ENCODE measurements at places on chromosomes 2 and 18.

GRCh38 chr2:227497158-227497557 lies 25.2 kb downstream of the AGFG1 start:
- DNase-seq, result no peak

DNA sequence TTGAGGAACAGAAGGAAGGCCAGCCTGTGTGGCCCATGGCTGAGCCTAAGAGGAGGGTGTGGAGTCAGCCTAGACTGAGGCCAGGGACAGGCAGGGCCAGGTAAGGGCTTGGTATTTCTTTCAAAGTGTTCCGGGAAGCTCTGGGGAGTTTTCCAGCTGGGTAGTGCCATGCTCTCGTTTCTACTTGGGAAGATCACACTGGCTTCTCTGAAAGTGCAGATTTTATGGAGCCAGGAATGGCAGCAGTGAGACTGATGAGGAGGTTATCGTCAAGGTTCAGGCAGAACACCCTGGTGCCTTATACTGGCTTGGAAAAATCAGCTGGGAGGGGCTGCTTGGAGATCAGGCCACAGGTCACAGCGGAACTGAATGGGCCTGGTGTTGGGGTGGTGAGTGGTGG lies 245.1 kb downstream of the SOX11 start:
- no peak for DNase-seq

- no peak for DNase-seq
Observed at GRCh38 chr18:79011300-79011870, 31.8 kb downstream of the SALL3 start.

GRCh38 chr2:28869494-28870145 lies 489 bp downstream of the TRMT61B start:
- DNase-seq, result no peak

- DNase-seq, result no peak
Observed at GRCh38 chr2:121532347-121532766, 1.7 kb downstream of the RNU4ATAC start.

DNA sequence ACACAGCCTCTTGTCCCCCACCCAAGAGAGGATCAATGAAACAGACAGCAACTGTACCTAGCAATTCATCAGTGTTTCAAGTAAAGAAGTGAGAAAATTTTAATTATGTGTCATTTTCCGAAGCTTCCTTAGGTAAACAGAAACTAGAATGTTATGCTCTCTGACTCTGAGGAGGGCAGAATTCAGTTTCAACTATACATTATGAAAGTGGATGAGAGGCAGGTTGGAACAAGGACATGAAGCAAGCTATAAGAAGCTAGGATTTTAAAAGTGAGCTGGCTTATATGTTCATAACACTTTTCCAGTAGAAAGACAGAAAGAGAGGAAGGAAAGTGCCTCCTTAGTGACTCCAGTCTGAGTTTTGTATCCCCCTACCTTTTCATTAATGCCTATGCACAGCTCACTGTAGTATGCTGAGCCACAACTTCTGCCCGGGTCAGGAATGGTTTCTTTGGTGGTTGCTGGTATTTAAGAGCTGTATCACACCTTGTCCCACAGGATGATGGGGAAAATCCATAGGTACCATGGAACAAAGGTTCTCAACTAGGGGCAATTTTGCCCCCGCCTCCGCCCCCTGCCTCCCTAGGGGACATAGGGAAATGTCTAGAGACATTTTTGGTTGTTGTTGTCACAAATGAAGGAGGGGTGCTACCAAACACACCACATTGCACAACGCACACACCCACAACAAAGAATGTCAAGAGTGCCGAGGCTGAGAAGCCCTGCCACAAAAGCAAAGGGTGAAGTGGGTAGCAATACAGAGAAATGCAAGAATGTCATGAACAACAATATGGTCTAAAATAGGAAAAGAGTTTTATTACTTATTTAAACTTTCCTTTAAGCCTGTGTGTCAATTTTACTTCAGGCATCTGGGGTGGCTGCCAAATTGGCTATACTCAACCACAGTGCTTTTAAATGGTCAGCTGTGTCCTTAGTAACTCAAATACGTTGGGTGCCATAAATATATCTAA lies 161.0 kb upstream of the ZFP36L2 start:
- peak; percentile 34 for DNase-seq

- DNase-seq, result no peak
Observed at GRCh38 chr2:127261804-127262406, 32.0 kb downstream of the ERCC3 start.

DNA sequence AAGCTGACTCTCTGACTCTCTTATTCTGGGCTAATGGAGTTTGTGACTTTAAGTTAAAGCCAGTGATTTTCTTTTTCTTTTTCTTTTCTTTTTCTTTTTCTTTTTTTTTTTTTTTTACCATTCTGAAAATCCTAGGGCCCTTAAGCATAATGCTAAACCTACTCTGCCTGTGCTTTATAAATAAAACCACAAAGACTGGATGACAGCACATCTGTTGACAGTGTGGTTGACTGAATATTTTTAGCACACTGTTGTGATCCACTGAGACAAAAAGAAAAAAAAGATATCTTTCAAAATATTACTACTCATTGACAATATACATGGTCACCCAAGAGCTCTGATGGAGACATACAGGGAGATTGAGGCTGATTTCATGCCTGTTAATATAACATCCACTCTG lies 121.6 kb downstream of the SNTG2 start:
- no peak for DNase-seq

DNA sequence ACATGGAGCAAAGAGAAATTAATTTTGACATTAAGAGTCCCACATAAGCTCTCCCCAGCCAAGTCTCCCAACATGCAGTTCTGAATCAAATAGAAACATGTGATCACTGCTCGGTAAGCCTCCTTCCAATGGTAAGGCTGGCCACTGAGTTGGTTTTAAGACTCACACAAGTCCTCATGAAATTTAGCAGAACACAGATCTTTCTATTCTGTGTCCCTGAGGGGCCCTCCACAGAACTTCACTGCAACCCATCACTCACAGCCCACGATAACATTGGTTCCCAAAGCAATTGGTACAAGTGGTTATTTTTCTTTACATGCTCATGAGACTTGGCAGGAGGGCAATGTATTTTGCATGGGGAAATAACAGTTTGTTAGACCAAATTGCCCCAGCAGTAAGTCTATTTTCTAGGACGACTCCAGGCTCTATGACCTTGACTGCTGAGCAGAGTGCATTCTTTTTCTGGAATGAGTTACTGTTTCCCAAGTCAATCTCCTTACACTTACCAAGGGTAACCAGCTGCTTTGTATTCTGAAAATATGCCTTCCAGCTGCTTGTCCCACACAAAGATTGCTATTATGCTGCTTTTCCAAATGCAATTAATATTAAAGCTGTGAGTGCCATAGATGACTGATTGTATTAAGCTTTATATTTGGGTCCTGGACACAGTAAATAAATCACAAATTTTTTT lies 142.3 kb upstream of the TANK start:
- DNase-seq, result no peak

- DNase-seq, result no peak
Observed at GRCh38 chr2:3427272-3427671, 47.8 kb downstream of the TRAPPC12 start.

GRCh38 chr2:107633580-107634147 lies 193.0 kb upstream of the RGPD4 start:
- peak; percentile 70 for DNase-seq

GRCh38 chr2:169790581-169790980 lies 8.1 kb upstream of the SSB start:
- no peak for DNase-seq

DNA sequence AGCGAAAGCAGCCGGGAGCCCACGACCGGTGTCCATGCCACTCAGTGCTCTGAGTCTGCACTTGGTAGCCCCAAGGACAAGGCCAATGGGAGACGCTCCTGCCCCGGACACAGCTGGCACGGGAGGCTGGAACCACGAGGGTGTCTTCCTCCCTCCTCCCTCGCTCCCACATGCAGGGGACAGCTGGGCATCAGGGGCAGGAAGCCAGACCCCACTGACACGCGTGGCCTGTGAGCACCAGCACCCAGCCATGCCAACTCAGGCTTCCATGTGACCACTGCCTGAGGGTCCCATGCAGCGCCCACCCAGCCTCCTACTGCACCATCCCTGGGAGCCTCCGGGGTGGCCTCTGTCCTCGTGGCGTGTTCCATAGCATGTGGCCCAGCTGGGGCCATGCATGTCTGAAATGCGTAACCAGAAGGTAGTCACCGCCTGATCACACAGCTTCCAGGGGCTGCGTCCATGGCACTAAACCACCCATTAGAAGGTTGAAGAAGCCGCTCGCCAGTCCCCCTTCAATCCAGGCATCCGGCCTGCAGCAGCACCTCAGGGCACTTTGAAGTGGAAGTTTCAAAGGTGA lies 323.2 kb upstream of the SALL3 start:
- DNase-seq, result no peak

DNA sequence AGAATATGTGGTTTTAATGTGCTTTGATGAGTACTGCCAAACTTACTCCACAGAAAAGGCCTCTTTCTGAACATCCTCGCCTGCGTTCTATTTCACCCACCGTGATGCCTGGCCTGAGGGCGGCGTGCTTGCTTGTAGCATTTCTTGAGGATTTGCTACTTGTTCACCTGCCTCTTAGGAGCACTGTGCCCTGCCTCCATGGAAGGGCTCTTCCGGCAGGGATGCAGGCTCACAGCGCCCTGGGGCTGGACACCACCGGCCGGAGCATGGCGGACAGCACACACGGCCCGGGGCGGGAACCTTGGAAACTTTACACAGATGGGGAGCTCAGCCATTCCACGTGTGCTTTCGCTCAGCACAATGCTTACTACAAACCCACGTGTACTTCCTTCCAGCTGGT lies 37.1 kb downstream of the ANO7 start:
- no peak for DNase-seq

GRCh38 chr18:26710470-26711096 lies 154.9 kb downstream of the AQP4 start:
- no peak for DNase-seq

- DNase-seq, result no peak
Observed at GRCh38 chr2:148901142-148901541, 26.1 kb downstream of the KIF5C start.

DNA sequence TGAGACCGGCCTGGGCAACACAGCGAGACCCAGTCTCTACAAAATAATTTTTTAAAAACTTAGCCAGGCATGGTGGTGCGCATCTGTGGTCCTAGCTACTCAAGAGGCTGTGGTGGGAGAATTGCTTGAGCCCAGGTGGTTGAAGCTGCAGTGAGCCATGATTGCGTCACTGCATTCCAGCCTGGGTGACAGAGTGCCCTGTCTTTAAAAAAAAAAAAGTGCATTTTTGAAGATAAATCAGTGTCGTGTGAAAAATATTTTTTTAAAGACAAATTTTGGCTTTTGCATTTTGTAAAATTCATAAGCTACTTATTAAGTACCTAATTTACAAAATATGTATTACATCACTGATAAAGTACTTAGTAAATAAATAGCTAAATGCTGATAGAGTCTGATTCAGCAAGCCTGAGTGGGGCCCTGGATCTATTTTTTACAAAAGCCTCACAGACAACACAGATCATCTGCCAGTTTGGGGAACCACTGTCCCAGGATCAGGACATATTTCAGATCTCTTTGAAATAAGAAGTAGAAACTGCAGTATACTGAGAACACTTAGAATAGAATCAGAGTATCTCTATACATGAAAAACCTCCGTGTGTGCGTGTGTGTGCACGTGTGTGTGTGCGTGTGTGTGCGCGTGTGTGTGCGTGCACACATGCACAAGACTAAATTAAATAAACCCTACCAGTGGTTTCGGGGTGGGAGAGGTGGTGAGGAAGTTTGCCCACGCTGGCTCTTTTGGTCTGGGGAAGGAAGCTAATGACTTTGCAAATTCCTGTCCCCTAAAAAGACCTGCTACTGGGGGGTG lies 61.6 kb downstream of the AAK1 start:
- DNase-seq, result no peak

DNA sequence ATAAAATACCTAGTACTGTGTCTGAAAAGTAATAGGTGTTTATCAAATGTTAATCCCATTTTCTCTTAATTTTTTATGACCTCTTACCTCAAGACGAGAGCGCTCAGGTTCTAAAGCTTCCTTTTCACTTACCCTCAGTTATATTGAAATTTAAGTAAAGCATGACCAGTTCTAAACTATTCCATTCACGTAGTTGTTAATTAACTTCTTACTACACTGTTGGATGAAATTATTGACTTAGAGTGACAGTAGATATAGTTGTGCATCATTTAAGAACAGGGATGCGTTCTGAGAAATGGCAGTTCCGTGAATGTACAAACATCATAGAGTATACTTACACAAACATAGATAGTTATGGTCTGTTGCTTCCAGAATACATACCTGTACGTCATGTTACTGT lies 20.1 kb upstream of the HTR2B start:
- DNase-seq, result no peak

GRCh38 chr18:13800505-13801259 lies 23.3 kb upstream of the MC5R start:
- DNase-seq, result no peak

GRCh38 chr2:105749583-105750400 lies 5.1 kb downstream of the NCK2 start:
- DNase-seq, result no peak

DNA sequence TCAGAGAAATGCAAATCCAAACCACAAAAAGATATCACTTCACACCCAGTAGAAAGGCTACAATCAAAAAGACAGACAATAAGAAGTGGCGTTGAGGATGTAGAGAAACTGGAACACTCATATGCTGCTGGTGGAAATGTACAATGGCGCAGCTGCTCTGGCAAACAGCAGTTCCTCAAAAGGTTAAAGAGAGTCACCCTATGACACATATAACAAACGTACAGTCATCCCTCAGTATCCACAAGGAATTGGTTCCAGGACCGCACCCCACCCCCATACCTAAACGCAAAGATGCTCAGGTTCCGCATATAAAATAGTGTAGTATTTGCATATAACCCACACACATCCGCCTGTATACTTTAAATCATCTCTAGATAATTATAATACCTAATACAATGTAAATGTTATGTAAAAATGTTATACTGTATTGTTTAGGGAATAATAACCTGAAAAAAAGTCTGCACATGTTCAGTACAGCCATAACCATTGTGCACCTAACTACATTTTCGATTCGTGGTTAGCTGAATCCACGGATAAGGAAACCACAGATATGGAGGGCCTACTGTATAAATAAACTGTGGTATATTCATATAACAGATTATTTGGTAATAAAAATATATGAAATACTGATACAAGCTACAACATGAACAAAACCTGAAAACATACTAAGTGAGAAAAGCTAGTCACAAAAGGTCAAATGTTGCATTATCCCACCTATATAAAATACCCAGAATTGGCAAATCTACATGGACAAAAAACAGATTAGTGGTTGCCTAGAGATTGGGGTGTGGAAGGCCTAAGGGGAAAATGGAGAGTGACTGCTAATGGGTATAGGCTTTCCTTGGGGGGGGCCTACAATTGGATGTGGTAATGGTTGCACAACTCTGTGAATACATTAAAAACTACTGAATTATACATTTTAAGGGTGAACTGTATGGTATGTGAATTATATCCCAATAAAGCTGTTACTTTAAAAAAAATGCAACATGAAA lies 37.5 kb downstream of the UXS1 start:
- no peak for DNase-seq

GRCh38 chr2:236054621-236055305 lies 113.4 kb downstream of the GBX2 start:
- no peak for DNase-seq

DNA sequence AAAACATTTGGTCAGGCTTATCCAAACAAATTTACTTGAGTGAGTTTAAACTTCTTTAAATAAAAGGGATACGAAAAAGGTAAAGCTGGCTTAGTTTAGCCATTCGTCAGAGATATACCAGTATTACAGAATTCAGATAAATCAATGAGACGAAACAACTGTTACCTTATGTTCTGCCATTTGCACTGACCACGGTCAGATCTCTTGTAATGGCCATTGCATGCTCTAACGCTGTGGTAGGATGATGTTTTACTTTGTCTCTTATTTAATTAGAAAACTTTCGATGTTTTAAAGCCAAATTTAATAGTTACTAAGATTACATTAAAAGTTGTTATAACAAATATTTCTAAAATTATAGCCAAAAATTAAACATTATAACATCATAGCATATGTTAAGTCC lies 1.5 kb downstream of the C18orf54 start:
- DNase-seq, result no peak

Data from AG04449 (cell line).